Esophagus mucosa (tissue), 1 donor: ENCODE measurements at places on chromosomes 16 and 17. TPM values are rescaled to one million over a fixed set of nuclear protein-coding genes. Genes with fewer than 3 reads are reported as not detected.

DNA sequence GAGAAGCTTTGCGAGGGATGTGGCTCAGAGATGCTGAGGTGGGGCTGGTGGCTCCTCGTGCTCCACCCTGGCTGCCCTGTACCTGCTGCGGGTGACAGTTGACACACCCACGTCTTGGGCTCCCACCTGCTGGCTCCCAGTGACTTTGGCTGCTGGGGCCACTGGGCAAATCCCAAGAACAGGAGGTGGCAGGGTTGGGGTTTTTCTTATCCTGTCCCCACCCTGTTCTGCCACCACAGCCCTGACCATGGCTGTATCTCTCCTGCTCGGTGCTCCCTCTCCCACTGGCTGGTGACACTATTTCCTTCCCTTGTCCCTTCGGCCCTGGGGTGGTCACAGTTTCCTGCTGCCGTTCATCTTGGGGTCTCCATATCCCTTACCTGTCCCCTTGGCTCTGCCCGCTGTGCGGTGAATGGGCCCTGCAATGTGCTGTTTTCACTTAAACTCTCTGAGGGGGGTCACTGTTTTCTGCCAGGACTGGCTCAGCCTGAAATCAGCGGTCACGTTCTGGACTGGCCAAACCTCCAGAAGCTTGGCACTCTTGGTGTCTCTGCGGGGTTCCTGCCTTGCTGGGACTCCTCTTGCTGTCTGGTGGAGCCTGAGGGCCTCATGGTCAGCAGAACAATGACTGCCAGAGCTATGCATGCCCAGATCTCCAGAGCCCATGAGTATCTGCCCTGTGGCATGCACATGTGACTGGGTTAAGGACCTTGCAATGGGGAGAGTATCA is 144.2 kb downstream of the IRF8 start:
- no peak for ATAC-seq

GRCh38 chr16:52652033-52652432 is 105.1 kb upstream of the TOX3 start:
- ATAC-seq = no peak

GRCh38 chr16:84550096-84550495 is 45.6 kb upstream of the MEAK7 start:
- ATAC-seq = no peak

DNA sequence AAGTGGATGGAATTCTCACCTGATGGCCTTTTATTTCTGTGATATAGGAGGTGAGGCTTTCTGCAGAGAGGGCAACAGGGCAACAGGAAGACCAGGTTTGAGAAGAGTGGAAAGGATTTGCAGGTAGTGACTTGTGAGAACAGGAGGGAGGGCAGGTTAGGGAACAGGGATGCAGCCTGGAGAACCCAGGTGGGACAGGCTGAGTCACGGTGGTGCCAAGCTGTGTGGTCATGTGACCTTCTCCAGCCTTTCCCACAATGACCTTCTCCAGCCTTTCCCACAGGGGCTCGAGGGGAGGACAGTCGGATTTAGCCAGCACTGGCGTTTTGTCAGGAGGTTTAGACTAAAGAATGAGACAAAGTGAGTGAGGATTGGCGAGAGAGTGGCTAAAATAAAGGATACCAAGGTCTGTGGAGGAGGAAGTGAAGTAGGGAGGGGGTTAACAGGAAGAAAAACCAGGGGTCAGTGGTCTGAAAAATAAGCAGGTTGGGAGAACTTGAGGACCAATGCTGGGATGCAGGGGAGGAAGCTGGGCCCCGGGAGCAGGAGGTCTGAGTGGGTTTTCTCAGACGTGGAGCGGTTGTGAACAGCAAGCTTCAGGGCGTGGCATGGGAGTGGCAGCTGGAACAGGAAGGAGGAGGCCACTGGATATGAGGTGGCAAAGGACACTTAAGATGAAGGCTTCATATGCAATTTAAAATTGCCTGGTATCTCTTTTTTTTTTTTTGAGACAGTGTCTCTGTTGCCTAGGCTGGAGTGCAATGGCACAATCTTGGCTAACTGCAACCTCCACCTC is 37.7 kb downstream of the DNAH2 start:
- peak; percentile 94 for ATAC-seq

Gene RECQL5
- 36.6 TPM for total RNA-seq

Gene VMO1
- total RNA-seq = 2.3 TPM

Gene LRRC36
- total RNA-seq = not detected
